ENCODE measurements at places on chromosomes 5 and 9.

- no peak for DNase-seq
Observed at GRCh38 chr5:59241119-59241518, 652.4 kb downstream of the PDE4D start.

GRCh38 chr9:132040808-132041207 is 38.9 kb downstream of the MED27 start:
- no peak for DNase-seq

GRCh38 chr9:133143639-133144141 is 20.0 kb downstream of the GBGT1 start:
- DNase-seq, result no peak

- DNase-seq, result peak; percentile 64
Observed at GRCh38 chr5:167587772-167588437, 703.5 kb upstream of the WWC1 start.

DNA sequence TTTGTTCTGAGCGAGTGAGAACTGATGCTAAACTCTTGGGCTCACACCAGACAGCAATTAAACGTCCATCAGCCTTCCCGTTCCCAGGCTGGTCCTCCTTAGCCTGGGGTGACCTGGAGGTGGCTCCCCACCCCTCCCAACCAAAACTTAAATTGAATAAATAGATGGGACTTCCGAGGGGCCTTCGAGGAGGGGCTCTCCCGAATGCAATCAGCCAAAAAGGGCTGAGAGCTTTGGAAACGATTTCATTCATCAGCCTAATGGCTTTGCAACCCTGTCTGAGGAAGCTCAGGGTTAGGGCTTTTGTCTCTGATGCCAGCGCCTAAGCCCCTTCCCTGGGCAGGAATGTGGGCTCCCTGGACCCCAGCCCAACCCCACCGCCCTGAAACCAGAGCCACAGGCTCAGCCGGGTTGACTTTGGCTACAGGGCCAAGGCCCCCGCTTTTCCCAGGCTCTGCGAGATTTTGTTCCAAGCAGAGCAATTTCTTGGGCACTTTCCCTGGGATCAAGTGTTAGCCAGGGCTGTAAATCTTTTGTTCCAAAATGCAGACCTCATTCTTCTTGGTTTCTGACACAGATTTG is 29.2 kb downstream of the LHX3 start:
- no peak for DNase-seq

GRCh38 chr5:126055348-126055729 is 367.9 kb upstream of the GRAMD2B start:
- DNase-seq, result no peak

DNA sequence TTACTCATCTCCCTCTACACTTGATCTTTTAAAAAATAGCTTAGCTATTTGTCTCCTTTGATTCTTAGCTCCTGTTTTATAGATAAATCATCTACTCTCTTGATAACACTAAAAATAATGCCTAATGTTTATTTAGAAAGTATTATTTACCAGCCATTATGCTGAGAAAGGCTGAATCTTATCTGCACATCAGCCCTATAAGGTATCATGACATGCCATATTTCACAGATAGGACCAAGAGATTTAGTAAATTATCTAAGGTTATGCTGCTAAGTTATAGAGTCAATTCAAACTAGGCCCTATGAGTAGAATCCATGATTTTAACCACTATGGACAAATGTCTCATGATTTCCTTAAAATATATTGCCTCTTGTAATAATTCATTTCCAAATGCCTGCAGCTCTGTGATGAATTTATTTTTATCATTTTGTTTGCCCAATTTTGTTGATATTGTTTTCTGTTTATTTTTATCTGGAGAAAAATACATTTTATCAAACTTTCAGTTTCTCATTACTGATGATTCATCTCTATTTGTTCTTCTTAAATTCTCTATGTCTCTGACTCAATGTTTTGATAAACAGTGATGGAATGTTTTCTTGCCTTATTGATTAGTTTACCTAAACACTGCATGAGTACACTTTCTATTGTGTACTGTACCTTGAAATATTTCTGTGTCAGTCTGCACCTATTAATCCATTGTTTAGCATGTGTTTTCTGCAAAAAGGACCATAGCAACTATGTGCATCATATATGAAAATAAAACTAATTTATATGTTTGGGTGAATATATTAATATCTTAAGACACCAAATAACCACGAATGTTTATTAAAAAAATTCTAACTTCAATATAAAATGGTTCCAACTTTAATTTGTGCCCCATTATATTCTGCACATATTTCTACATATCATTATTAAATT is 300.8 kb downstream of the CDH9 start:
- DNase-seq, result no peak

DNA sequence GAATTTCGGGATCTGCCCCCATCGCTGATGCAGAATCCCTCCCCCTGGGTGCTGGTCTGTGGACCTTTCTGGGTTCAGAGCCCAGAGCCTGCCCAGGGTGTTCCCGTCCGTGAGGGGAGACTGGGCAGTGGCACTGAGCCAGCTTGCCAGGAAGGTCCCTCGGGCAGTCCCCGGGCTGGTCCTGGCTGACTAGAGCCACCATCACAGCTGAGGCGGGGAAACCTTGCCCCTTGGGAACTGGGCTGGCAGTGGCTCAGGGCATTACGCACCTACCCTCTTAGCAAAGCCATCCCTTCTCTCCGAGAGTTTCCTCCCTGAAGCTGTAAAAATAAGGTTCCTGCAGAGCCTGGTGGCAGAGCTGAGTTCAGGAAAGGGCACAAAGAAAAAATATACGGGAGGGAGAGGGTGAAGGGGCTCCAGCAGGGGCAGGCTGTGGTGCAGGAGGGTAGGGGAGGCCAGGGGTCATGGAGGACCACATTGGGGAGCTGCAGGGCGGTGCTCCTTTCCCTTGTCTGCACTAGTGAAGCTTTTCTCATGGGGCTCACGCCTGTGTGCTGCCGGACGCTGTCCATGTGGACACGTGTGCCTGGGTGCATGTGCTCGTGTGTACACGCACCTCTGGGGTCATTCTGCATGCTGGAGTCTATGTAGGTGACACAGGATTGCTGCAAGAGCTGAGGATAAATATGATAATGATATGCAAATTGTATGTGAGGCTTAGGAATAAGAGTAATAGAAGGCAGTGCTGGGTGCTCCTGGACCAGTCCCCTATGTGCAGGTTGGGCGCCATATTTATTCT is 118.9 kb downstream of the LHX2 start:
- DNase-seq, result no peak

DNA sequence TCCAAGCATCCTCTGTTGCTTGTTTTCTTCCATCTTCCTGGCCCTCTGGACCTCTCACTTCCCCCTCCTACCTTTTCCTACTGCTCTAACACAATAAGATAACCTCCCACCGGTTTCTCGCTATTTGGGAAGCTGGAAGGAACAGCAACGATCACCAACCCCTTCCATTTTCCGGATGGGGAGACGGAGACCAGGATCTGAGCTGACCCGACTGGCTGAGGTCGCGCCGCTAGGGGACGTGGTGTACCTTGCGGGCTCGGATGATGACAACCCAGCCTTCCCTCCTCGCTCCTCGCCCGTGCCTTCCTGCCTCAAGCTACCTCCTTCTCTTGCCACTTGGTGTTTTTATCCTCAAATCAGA is 1.9 kb downstream of the LPAR1 start:
- peak; percentile 58 for DNase-seq

- peak; percentile 22 for DNase-seq
Observed at GRCh38 chr5:83149671-83150070, 72.3 kb downstream of the XRCC4 start.

GRCh38 chr5:58972301-58972700 is 389.4 kb downstream of the RAB3C start:
- peak; percentile 44 for DNase-seq

GRCh38 chr5:121726991-121727390 is 124.7 kb upstream of the FTMT start:
- DNase-seq, result no peak

DNA sequence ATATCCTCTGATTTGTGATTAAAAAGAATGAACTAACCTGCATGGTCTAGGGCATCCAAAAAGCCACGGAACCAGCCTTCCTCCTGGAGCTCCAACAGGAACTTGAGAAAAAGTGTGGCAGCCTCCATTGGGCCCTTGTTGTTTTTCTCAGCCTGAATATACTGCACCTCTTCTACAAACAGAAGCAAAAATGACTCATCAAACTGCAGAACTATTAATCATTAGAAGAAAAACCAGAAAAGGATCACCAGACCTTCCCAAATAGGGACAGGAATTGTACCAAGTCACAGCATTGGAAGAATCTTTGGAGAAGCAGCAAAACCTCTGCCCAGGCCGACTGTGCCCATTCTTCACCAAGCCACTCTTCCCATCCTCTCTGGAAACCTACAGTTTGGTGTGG is 25.2 kb downstream of the RIGI start:
- no peak for DNase-seq

DNA sequence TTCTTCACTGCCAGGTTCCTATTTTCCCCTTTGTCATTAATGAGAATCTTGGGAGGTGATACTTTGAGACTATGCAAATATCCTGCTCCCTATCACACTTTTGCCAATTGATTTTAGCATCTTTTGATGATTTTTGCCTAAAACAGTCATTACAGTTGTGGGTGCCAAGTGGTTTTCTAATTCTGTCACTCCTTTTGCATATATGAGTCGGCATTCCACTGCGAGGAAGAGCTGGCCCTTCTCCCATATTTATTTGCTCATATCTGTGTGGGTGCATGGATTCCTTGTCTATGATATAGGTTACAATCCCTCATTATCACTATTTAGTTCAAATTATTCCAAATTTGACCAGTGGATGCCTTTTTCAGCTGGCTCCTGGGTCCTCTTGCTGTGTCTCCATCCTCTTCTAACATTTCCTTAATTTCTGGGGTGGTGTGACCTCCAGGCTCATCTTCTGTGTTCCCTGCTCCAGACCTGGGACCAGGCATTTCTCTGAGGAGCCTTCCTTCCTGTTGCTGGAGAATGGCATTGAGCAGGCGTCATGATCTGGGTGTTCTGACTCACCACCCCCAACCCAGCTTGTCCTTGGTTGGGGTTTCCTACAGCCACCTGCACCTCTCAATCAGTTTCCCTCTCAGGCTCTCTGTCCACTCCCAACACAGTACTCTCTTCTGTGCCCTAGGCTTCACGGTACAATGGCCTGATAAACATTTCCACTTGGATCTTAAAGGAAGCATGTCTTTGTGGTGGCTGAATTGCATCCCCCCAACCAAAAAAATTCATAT is 106.7 kb downstream of the NXNL2 start:
- peak; percentile 18 for DNase-seq

DNA sequence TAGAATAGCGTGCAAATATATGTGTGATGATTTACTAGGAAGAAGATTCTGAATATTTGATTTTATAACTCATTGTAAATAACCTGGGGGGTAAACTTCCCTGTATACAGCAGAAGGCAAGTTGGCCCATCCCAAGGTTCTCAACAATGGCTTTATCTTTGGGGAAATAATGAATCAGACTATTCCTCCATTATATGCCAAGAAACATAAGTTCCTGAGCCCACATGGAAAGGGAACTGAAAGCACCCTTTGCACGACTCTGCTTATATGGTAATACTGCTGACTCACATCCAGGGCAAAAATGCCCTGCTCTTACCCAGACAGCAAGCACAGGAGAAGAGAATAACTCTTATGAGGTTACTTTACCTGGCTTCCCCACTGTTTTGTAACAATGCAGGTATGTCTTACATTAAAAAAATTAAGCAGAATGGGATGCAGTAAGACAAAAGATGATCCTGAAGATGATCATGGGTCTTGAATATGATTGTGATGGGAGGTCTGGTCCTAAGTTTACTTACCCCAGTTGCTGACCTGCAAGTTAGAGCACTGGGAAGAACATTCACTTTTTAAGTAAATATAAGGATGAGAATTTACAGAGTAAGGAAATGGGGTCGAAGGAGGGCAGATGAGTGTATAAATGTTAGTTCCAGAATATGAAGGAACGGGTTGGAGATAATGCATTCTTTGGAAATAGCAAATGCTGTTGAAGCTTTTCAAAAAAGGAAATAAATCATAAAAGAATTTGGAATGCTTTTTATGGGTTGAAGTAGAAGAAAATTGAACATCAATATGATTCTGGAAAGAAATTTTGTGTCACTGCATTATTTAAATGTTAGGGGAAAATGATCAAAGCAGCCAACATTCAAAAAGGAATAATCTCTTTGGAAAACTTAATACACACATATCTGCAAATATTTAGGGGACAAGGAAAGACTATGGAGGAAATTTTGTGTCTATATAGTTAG is 428.4 kb upstream of the MPDZ start:
- peak; percentile 46 for DNase-seq

DNA sequence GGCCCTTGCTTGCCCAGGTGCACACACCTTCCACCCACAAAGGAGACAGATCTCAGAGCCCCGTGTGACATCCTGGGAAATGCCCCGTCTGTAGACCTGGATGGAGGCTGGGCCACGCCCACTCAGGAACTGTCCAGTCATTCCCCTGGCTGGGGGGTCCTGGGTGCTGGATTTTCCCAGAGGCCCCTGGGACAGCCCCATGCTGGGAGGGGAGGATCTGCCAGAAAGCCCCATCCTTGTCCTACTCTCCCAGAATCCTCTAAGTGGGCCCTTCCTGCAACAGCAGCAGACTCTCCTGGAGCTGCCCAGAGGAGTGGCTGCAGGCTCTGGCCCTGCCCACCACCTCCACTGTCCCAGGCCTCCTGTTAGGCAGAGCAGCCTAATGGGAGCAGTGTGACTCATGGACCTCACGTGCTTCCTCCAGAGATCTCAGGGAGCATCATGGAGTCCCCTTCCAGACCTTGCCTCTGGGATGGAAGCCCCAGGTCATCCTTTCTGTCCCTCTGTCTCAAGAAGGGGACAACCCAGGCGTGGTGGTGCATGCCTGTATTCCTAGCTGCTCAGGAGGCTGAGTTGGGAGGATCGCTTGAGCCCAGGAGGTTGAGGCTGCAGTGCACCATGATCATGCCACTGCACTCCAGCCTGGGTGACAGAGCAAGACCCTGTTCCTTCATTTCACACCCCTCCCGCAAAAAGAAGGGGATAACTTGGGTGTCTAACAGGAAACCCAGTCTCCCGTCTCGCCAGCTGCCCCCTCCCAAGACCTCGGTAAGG is 51.7 kb downstream of the JADE2 start:
- DNase-seq, result peak; percentile 54

- DNase-seq, result no peak
Observed at GRCh38 chr5:132253008-132253441, 4.5 kb upstream of the PDLIM4 start.

DNA sequence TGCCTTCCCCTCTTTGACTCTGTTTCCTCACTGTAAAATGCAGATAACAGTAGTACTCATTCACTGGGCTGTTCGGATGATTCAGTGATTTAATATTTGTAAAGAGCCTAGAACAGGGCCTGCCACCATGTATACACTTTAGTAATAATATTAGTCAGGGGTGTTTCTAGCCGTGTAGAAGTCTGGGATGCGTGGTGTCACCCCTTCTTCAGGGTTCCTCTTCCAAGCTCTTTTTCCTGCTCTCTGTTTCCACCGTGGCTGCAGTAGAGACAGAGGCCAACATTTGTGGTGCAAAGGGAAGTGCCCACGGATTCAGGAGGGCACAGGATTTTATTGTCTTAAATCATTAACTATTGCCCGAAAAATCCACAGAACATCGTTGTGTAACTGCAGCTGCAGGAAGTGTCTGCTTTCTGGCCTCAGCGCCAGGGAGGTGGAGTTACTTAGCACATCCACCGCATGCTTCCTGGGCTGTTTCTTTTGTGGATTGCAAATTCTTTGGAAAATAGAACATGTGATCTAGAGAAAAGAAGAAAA is 61.7 kb downstream of the TRIO start:
- peak; percentile 76 for DNase-seq
